ENCODE measurements at places on chromosomes 5 and 9.

- ATAC-seq: no peak
Observed at GRCh38 chr5:143946837-143947236, 134.9 kb downstream of the HMHB1 start.

DNA sequence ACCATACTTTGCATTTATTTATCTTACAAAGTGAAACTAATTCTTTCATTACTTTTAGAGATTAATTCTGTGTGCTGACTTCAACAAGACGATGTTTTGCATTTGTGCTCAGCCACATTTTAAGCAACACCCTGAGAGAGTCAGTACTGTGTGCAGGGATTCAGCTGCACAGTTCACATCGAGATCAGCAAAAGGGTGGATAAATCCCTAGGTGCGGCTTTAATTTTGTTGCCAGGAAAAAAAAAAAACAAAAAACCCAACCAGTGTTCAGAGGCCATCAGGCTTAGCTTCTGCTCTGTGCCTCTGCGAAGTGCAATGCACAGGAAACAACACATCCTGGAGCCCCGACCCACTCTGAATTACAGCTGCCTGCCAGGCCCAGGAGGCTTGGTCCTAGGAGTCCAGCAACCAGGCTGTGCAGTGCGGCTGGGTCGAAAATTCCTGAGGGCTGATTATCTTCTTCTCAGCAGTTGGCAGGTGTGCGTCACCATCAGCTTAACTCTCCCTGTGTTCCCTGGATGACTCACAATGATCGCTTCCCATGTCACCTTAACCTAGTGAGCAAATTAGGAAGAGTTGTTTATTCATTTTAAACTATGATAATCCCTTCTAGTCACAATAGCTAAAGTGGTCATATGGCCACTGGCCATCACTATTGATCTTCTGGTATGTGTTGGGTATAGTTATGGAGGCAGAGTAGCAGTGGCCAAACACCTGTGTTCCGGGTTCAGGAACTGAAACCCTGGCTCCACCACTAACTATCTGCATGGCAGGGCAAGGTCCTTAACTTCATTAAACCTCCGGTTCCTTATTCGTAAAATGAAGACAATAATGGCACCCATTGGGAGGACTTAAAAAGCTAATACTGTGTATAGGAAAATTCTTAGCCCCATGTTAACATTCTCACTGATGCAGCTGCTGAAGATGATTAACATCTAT, 31.2 kb upstream of the NDUFB6 start:
- peak; percentile 90 for ATAC-seq

DNA sequence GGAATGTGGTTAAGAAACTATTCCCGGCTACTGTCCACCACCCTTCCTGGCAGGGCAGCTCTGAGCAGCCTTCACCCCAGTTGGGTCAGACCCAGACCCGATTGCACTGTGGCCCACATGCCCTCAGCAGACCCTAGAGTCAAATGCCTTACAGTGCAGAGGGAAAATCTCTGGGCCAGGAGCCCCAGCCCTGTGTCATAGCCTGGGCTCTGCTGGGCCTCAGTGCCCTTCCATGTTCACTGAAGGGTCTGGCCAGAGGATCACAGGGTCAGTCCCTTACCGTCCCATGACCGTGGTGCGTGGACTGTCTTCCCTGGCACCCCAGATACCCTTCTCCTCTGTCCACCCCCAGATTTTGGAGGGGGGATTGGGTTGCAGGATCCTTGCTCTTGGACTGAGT, 73.5 kb upstream of the COL5A1 start:
- ATAC-seq: no peak

DNA sequence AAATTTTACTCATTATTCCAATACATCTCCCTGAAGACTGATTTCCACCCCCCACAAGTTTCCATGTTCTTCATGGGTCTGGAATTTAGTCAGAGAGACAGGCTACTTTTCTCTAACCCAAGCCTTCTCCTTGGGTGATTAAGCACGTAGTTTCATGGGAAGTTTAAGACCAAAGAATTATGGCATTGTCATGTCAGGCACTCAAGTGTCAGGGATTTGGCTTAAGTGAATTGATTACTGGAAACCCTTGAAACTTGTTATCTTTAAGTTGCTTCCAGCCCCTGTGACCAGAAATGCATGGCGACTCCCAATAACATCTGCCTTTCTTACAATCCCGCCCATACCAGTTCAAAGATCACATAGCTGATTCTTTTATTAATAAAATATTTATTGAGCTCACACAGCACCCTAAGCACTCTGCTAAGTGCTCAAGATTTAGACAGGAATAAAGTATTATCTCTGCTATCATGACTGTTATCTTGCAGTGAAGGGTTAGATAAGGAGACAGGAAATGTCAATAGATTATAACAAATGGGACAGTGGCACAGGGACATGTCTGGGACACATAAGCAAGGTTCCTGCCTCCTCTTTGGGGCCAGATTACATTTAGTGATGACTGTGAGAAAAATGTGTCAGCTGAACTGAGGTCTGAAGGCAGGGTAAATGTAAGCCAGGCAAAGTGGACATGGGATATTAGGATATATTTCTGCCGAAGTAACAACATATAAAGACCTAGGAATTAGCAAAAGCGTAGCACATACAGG, 241.2 kb upstream of the TNC start:
- ATAC-seq: no peak

- peak; percentile 65 for ATAC-seq
Observed at GRCh38 chr5:74576941-74577456, 63.5 kb downstream of the ENC1 start.

DNA sequence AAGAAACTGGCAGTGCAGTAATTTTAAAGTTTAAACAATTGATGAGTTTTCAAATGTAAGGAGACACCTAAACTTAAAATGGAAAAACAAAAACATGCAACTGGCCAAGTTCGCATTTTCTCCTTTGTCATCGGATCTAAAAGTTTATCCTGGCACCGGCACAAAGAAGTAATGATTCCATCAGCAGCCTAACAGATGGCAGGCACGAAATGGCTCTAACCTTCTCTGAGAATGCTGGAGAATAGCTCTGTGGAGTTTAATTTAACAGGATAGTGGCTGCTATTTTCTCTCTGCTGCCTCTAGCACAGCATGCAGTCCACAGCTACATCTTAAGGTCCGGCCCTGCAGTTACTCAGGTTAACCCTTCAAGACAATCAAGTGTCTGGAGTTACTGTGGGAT, 82.2 kb downstream of the PRELID2 start:
- ATAC-seq: no peak

DNA sequence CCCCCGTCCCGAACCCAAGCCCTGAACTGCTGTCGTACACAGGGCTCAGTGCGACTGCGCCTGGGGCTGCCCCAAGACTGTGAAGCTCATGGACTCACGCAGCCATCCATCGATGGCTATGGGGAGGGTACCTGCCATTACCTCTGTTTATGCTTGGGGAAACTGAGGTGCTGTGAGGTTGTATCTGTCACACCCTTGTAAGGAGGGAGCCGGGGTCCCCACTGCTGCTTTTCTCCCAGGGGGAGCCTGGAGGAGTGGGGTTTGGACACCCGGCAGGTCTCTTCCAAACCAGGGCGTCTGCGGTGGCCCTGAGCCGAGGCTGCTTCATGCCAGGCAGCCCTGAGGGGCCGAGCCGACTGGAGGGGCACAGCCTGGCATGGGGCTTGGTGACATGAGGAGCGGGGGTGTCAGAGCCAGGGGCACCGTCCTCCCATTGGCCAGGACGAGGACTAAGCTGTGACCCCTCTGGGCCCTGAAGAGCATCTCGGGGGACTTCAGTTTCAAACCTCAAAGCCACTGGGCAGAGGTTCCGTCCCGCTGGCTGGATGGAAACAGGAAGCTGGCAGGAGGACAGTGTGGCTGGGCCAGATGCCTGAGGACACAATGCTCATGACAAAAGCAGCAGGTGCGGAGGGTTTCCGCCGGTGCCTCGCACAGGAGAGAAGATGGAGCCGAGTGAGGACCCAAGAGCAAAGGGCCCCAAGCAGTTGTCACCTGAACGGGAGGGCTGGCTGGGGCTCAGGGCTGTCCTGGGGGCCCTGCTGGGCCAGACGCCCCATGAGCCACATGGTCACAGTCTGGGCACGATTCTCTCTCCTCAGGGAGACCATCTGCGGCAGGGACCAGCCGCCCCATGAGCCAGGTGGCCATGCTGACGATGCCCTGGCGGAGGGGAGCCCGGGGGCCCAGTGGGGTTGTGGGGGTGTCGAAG, 54.4 kb upstream of the EXOC3 start:
- ATAC-seq: no peak

GRCh38 chr9:127455324-127455992, 4.1 kb downstream of the LRSAM1 start:
- ATAC-seq: peak; percentile 31

- ATAC-seq: peak; percentile 73
Observed at GRCh38 chr9:128818839-128819715, 777 bp downstream of the ENDOG start.

DNA sequence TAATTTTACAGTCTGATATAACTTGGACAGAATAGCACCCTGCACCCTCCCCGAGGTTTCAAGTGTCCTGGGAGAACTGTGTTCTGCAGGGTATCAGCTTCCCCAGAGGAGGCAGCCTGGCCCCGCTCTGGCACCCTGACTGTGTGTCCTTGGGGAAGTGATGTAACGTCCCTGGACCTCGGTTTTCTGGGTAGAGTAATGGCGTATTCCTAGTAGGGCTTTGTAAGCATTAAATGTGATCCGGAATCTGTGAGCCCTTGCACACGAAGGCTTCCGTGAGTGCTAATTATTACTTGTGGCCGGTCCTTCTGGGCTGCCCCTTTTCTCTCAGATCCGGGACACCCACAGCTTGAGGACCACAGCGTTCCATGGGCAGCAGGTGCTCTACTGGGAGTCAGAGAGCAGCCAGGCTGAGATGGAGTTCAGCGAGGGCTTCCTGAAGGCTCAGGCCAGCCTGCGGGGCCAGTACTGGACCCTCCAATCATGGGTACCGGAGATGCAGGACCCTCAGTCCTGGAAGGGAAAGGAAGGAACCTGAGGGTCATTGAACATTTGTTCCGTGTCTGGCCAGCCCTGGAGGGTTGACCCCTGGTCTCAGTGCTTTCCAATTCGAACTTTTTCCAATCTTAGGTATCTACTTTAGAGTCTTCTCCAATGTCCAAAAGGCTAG, 1.0 kb upstream of the CACFD1 start:
- no peak for ATAC-seq

- ATAC-seq: no peak
Observed at GRCh38 chr9:87255431-87256155, 242.1 kb upstream of the DAPK1 start.

Measured in stimulated activated memory B cell treated with anti-CD40 and anti-IgM and Interleukin-4, amounts not matched to agents 10 μg/mL and 1 μg/mL and 100 μg/mL, for 72 hours (primary cell).